Activated CD4-positive, alpha-beta T cell treated with anti-CD3 and anti-CD28 coated beads, Interleukin-2, amount 50 U/mL, for 48 hours (primary cell): ENCODE measurements at places on chromosomes 11 and 22.

DNA sequence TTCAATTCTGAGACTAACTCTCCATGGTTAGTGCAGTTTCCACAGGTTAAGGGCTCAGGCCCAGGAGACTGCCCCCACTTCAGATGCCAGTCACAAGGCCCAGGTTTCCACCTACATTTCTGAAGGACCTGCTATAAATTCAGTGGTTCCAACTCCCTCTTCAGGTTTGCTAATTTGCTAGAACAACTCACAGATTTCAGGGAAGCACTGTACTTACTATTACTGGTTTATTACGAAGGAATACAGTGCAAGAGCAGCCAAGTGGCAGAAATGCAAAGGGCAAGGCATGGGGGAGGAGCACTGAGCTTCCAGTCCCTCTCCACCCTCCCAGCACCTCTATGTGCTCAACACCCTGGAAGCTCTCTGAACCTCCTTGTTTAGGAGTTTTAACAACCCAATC, 39.3 kb upstream of the SPON1 start:
- no peak for DNase-seq

GRCh38 chr11:1988667-1989317, 8.8 kb downstream of the H19 start:
- DNase-seq: no peak

DNA sequence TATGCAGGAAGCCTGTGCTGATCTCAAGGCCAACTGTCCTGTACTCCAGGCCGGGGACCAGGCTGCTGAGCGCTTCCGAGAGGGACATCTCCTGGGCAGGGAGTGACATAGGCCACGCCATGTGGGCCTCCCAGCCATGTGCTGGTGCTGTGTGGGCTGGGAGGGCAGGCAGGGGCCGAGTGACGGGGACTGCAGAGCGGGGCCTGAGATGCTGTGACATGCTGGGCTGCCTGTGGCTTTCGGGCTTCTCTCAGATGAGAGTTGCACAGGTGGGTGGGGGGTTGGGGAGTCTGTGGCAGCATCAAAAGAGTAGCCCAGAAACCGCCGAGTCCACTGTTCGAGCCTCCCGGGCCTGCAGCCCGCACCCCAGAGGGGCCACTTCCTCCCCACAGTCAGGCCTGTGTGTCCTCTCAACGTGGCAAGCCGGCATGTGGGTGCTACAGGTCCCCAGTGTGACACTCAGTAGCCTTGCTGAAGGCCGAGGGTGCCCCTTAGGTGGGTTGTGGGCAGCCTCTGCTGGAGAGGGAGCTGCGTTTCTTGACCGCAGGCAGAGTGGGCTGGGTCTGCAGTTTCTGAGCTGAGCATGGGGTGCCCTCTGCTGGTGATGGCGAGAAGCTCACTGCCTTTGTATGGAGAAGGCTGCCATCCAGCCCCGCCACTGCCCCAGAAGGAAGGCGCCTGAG, 101.2 kb downstream of the BCR start:
- peak; percentile 85 for DNase-seq

GRCh38 chr11:6025056-6025455, 5.5 kb downstream of the OR56A1 start:
- no peak for DNase-seq

DNA sequence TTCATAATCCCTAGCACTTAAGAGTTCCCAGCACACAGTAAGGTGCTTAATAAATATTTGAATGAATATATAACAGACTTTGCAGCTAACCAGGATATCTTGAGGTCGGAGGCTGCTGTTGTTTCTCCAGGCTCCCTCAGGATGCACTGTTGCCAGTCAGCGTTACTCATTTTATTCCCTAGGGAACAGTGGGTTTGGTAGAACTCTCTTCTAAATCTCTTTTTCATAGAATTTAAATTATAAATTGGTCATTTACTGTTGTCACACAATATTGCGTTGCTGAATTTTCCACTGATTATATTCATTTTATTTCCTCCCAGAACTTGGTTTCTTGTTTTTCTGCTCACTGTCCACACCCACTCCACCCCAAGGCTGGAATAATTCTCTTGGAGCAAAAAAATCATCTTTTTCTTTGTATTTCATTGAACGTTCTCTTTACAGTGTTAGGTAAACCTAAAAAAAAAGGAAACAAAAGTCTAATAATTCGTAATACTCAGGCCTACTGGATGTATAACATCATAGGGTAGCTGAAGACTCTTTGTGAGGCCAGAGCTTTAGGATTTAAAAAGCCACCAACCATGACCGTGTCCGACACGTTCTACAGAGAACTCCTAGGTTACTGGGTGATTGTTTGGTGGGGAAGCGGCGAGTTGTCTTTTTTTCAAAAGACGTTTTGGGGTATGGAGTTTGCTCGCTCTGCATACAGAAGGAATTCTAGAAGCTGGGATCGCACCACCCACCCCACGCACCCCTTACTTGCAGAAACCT, 766 bp upstream of the CAPRIN1 start:
- no peak for DNase-seq

- DNase-seq: no peak
These were observed 75.6 kb upstream of the APOA1 start for GRCh38 chr11:116913000-116913399.

- no peak for DNase-seq
These were observed 26.7 kb upstream of the CD44 start for GRCh38 chr11:35112056-35112845.
